ENCODE measurements at places on chromosomes 16 and 17.

- no peak for DNase-seq
Observed at GRCh38 chr17:6525141-6525540, 31.2 kb downstream of the PITPNM3 start.

DNA sequence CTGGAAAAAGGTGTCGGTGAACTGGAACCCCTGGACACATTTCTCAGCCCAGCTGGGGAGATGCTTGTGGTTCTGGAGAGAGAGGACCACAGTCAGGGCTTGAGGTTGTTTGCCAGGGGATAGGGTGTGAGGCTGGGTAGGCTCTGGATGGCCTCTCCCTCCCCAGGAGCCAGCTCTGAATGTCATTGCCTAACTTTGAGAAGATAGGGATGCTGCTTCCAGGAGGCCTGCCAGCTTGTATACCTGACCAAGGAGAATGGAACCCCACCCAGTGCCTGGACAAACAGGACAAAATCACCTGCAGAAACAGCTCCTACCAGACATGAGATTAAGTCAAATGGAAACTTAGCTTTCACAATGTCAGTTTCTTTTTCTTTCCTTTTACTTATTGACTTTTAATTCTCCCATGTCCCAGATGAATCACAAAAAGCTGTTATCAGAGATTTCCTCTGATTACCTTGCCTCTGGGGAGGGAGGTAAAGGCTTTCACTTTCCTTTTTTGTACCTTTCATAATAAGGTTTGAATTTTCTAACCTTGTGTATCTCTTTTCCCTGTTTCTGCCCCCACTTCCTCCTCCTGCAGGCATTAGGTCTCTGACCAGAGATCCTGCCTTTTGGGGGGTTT lies 29.8 kb upstream of the PLLP start:
- no peak for DNase-seq

GRCh38 chr17:60390186-60390585 lies 1.7 kb downstream of the USP32 start:
- DNase-seq = peak; percentile 89

- no peak for DNase-seq
Observed at GRCh38 chr16:66083171-66083570, 283.3 kb upstream of the CDH5 start.

DNA sequence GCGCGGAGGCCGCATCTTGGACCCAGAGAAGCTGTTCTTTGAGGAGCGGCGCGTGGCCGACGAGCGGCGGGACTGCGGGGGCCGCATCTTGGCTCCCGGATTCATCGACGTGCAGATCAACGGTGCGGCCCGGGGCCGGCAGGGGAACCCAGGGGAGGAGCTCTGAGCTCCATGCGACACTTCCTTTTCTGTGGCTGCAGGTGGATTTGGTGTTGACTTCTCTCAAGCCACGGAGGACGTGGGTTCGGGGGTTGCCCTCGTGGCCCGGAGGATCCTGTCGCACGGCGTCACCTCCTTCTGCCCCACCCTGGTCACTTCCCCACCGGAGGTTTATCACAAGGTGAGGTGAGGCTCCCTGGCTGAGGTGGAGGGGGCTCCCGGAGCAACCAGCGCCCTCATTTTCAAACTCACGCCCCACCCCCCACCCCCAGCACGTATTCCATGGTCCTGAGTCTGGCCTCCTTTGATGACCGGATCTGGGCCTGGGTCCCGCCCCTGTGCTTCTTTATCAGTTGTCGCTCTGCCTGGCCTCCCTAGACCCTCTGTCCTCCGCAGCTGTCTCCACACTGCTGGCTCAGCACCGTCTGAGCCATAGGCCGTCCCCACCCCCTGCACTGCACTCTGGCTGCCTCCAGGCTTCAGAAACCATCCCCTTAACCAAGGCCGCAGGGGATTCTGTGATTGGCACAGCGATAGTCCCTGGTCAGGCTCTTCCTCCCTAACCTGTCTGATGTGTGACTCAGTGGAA lies 787 bp downstream of the AMDHD2 start:
- DNase-seq = peak; percentile 69

GRCh38 chr17:65857718-65858117 lies 296.3 kb upstream of the AXIN2 start:
- no peak for DNase-seq

- peak; percentile 9 for DNase-seq
Observed at GRCh38 chr16:27408012-27408601, 6.1 kb downstream of the IL21R start.

DNA sequence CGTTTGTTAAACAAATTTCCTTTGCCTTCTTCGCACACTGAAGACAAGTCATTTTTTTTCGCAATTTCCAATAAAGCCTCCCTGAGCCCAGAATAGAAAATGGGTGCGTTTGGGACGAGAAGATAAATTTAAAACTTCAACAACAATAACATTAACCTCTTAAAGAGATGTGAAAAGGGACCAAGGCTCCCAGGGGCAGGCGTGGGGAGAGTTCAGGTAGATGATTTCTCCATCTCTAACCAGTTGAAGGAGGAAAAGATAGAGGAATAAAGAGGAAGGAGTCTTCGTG lies 1.3 kb upstream of the HOXB4 start:
- no peak for DNase-seq

DNA sequence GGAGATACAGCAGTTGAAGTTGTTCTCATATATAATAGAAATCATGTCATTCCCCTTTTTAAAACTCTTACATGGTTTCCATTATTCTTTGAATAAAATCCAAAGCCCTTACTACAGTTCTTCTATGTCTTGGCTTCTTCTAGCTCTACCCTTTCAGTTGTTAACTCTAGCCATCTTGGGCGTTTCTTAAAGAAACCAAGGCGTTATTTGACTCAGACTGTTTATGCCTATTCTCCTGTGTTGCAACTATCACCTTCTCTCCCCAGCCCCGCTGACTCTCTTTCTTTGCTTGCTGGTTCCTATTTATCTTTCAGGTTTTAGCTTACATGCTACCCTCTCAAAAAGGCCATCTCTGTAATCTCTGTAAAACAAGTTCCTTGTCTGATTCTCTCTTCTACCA lies 32.7 kb downstream of the NFATC3 start:
- DNase-seq = no peak

DNA sequence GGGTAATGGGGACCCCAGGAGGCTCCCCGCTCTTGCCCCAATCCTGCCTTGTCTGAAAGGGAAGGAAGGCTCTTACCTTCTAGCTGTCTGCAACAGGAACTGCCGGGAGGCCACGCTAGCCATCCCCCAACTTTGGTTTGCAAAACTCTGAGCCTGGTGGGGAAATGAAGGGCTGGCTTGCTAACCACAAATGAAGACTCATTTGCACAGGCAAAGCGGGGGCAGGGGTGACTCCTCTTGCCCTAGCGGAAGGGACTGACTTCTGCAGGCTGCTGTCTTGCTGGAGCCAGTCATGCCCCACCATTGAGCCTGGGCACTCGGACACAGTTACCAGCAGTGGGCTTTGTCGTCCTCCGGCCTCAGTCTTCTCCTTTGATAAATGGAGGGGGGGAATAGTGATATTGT lies 52.6 kb downstream of the PLCG2 start:
- no peak for DNase-seq

DNA sequence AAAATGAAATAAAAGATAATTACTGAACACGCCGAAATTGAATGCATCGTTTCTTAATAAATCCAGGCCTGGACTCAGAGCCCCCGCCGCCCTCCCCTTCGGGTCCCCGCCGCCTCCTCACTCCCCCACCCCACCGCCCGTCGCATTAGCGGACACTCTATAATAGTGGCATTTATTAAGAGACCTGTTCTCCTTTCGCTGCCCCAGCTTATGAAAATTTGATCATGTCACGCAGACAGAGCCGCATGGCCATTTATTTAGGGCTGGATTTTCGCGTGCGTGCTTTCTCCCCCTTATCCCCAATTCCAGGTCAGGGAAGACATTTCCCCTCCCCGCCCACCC lies 6.3 kb upstream of the HOXB2 start:
- no peak for DNase-seq

GRCh38 chr17:69722518-69722917 lies 308.0 kb downstream of the MAP2K6 start:
- DNase-seq = no peak

- DNase-seq = no peak
Observed at GRCh38 chr16:69830534-69831211, 68.5 kb downstream of the WWP2 start.

- DNase-seq = no peak
Observed at GRCh38 chr16:11734025-11734652, 8.5 kb downstream of the TXNDC11 start.

- DNase-seq = no peak
Observed at GRCh38 chr17:38729368-38729885, 714 bp upstream of the CISD3 start.

DNA sequence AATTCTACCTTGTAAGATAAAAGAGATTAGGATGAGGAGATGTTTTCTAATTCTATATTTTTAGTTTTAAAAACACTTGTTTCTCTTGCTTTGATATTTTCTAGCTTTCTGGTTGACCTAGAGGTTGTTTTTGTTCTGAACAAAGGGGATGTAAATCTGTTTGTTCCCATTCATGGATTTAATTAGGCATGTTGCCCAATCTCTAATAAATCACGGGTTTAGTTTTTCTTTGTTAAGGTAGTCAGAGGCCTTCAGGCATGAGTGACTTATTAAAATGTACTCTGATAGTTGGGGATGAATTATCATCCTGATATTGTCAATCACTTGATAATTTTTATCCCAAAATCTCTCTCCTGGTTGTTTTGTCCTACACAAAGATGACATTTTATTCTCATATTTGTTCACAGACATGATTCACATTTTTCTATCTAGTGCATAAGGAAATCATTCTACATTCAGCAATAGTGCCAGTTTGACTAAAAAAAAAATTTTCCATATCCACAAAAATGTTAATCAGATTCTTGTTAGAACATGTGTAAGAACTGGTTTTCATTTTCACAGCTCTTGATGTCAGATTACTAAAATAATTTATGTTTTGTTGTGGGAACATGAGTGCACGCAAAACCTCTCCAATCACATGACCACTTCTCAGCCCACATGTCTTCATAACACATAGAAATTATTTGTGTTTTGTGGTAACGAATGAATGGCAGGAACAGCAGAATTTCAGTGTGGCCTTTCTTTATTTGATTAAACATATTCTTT lies 95.7 kb upstream of the AKTIP start:
- no peak for DNase-seq

- no peak for DNase-seq
Observed at GRCh38 chr17:73284354-73284753, 22.7 kb upstream of the CPSF4L start.

DNA sequence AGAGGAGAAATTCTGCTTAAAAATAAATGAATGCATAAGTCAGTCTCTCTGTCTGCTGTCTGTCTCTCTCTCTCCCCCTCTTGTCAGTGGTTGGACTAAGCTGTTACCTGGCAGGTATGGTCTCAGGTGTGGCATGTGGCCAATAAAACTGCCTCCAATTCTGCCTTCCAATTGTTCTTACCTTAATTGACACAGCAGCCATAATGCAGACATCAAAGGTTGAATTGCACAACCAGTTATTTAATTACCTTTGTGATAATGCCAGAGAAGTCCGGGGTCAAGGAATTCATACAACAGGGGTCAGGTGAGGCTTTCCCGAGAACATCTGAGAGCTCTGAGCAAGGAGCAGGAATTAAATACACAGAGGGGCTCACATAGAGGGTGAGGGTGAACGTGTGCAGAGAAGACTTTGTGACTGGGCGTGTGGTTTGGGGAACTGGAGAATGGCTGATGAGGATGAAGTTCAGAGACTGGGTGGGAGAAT lies 78.8 kb upstream of the CDYL2 start:
- DNase-seq = no peak

DNA sequence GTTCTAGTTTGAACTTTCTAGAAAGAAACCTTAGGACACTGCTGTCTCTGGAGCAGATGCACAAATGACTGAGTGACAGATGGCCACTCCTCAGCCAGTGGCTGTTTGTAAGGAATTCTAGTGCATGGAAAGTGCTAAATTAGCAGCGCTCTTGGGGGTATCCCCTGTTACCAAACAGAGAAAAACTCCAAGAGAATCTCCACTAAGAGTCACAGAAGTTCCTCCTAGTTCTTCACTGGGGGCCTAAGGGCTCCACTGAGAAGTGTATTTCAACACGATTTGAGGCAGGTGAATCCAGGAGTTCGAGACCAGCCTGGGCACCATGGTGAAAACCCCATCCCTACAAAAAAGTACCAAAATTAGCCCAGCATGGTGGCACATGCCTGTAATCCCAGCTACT lies 18.1 kb upstream of the IRF8 start:
- DNase-seq = no peak

- no peak for DNase-seq
Observed at GRCh38 chr16:20147091-20147490, 73.4 kb upstream of the GPR139 start.

DNA sequence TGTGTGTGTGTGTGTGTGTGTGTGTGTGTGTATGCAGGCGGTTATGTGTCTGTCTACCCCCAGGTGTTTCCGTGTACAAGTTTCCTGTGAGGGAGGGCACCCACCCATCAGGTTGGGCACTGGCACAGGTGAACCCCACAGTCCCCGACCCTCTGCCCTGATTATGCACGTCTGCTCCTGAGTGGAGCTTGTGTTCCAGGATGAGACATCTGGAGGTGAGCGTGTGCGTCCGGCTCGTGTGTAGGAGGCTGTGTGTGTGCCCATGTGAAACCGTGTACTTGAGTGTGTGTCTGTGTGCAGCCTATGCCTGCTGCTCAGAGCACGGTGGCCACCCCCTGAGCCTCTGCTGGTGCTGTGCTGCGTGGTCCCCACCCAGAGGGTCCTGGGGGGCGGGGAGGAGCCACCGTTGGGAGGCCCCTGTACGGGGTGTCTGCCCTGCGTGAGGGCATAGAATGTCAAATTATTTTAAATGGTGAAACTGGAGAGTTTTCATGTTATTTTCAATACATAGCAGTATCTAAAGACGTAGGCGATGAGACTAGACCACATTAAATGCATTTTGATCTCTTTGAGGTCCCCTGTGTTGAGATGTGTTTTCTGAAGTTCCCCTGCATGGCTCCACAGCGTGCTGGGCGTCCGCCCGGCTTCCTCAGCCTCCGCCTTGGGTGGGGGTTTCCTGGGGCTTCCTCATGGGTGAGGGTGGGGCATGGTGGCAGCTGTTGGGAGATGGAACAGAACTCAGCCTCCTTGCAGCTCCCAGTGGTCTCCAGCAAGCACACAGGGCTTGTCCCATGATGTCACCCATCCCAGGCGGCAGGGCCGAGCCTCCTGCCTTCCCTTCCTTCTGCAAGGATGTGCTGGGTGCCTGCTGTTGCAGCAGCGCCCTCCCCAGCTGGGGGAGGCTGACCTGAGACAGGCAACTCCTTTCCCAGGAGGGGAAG lies 43.4 kb downstream of the KCNJ12 start:
- DNase-seq = no peak

- peak; percentile 95 for DNase-seq
Observed at GRCh38 chr17:42677921-42678781, 1.4 kb upstream of the PLEKHH3 start.

Data from RKO (cell line).